ENCODE measurements at places on chromosomes 12 and 14. TPM values are rescaled to one million over a fixed set of nuclear protein-coding genes. Genes with fewer than 3 reads are reported as not detected.
A peak's percentile ranks its signal among the peaks of the same experiment; 100 is the strongest.

GRCh38 chr12:3279415-3279780 is 202.2 kb downstream of the TSPAN9 start:
- no peak for DNase-seq

GRCh38 chr12:6766651-6767349 is 637 bp downstream of the PTMS start:
- DNase-seq, result peak; percentile 72

GRCh38 chr12:868722-869121 is 80.8 kb downstream of the RAD52 start:
- DNase-seq, result no peak

DNA sequence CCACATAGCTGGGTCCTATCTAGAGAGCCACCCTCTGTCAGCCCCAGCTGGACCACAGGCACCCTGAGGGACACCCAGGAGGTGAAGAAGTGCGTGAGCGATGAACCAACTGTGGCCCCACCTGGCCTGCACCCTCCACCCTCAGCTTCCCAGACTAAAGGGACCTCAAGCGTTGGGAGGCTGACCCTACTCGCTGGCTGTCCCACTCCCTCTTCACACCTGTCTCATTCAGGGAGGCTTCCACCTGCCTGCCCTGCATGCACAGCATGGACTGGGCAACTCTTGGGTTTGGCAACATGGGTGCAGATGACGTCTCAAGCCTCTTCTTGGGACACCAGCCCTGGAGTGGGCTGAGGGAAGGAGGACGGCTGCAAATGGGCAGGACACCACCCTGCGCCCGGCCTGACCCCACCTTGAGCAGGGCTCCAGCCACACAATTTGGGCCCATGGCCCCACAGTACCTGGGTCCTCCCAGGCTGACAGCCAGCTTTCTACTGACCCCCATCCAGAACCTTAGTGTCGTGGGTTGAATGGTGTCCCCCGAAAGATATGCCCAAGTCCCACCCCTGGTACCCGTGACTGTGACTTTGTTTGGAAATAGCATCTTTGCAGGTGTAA is 2.1 kb downstream of the TMEM179 start:
- DNase-seq, result no peak

- DNase-seq, result no peak
These were observed 1.4 kb upstream of the SLC8A3 start for GRCh38 chr14:70190156-70190555.

Gene RND1
- 2.4 TPM for total RNA-seq

DNA sequence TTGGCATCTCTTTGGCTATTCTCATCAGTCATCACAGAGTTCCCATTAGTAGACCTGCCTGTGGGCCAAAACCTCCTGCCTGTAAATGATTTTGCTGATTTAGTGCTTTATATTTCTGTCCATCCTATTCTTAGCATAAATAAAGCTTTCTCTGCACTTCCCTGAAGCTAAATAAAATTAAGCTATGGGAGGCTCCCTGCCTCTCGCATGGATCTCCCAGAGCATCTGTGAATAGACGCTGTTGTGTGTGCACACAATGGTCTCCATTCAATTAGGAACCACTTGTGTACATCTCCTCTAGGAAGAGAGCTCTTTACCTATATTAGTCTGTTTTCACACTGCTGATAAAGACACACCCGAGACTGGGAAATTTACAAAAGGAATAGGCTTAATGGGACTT is 80.4 kb downstream of the PPFIBP1 start:
- DNase-seq, result no peak

Gene FAM181A
- total RNA-seq, result not detected

- no peak for DNase-seq
These were observed at the start of gene TMEM179 for GRCh38 chr14:104604458-104605449. TMEM179 (minus strand) TSS chr14:104604772; CDS start chr14:104604741, 31 bp downstream.

Gene RASSF9
- total RNA-seq, result not detected

Gene CNTN1
- not detected for total RNA-seq

Gene RHOJ
- total RNA-seq, result not detected

Gene CHPT1
- total RNA-seq, result 20.6 TPM

Gene PROX2
- 0.33 TPM for total RNA-seq

Gene KCNK10
- not detected for total RNA-seq

Gene CAPS2
- 2.1 TPM for total RNA-seq

Gene SLC25A21
- total RNA-seq, result not detected

Gene ADAMTS20
- not detected for total RNA-seq

- no peak for DNase-seq
These were observed 69.1 kb upstream of the SSTR1 start for GRCh38 chr14:38138473-38139138.

GRCh38 chr12:19778172-19778571 is 338.9 kb downstream of the AEBP2 start:
- DNase-seq, result no peak
